ENCODE measurements at places on chromosomes 3 and 15. TPM values are rescaled to one million over a fixed set of nuclear protein-coding genes. Genes with fewer than 3 reads are reported as not detected.

The CYP8B1 gene
- not detected for total RNA-seq

The SPTBN5 gene
- total RNA-seq: 2.7 TPM

The SOX14 gene
- not detected for total RNA-seq

The LRTM1 gene
- total RNA-seq: not detected

The SLC7A14 gene
- total RNA-seq: under 0.01 TPM

The HACD3 gene
- 84.3 TPM for total RNA-seq

The C3orf80 gene
- total RNA-seq: not detected

The CDC25A gene
- 8.6 TPM for total RNA-seq

The ATP8B4 gene
- total RNA-seq: 2.0 TPM

The SPATA12 gene
- 0.25 TPM for total RNA-seq

The DUOXA1 gene
- total RNA-seq: not detected

The HMCES gene
- total RNA-seq: 25.4 TPM

The C3orf49 gene
- total RNA-seq: not detected

The HESX1 gene
- total RNA-seq: 0.63 TPM

The VILL gene
- total RNA-seq: 2.2 TPM

The UBA7 gene
- 37.4 TPM for total RNA-seq

The GTF2E1 gene
- total RNA-seq: 24.6 TPM

The FES gene
- total RNA-seq: 52.5 TPM

The ALPK3 gene
- total RNA-seq: 19.5 TPM

The DISP2 gene
- 0.13 TPM for total RNA-seq

The CGNL1 gene
- 25.7 TPM for total RNA-seq

The MAP6D1 gene
- 0.51 TPM for total RNA-seq

The SKIL gene
- 88.1 TPM for total RNA-seq

The HIGD2B gene
- total RNA-seq: not detected

The CPNE9 gene
- not detected for total RNA-seq

The ACAP2 gene
- 36.2 TPM for total RNA-seq

The ARHGEF26 gene
- 0.13 TPM for total RNA-seq

The AMT gene
- total RNA-seq: 0.51 TPM
